ENCODE measurements at places on chromosomes 7 and 10.

- DNase-seq: no peak
Observed at GRCh38 chr7:25386311-25386744, 158.0 kb upstream of the NPVF start.

DNA sequence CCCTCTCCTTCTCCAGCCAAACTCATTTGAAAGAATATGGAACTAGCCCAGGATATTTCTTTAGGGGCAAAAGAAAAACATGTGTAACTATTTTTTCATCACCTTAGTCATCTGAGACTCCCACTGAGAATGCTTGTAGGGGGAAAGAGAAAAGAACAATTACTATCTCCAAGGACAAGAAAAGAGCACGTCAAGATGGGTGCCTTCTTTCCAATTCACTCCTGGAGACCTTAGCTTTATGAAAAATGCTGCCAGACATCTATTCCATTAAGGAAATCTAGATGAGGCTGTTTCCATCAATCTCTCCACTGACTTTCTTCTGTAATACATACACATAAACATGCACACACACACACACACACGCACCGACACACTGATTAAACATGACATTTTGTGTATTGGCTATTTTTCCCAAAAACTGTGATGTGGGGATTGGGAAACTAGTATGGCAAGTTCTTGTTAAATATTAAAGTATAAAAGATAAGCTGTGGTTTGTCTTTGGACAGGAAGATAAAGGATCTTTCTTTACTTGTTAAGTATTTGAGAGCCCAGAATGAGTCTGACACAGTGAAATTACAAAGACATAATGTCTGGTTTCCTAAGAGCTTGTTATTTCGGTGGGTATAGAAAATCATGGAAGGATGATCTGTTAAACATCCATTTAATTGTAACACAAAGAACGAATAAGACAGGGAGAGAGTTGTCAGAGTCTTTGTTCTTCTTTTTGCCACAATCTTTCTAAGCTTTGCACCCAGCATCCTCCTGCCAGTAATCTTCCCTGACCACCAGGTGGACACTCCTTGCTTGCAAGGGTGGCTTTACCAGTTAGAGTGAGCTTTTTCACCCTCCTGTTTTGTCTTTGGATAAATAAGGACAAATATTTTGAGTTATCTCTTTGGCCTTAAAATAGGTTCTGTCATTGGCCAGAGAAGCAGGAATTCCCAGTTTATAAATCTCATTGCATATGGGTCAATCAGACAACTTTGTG lies 177.3 kb upstream of the TMEM72 start:
- no peak for DNase-seq

DNA sequence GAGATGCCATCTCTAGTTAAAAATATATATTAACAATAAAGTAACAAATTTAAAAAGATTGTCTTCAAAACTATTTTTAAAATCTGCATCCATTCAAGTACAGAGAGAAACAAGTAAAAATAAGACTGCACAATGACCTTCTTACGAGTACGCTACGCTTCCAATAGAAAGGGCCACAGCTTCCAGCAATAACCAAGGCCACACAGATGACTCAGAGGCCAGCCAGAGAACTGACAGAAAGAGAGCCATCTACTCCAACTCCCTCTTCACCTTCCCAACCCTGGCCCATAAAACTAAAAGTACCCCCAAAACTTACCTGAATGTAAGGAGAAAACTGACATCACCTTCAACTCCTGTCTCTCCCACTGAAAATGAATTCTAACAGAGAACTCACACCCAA lies 26.8 kb downstream of the PILRA start:
- no peak for DNase-seq

DNA sequence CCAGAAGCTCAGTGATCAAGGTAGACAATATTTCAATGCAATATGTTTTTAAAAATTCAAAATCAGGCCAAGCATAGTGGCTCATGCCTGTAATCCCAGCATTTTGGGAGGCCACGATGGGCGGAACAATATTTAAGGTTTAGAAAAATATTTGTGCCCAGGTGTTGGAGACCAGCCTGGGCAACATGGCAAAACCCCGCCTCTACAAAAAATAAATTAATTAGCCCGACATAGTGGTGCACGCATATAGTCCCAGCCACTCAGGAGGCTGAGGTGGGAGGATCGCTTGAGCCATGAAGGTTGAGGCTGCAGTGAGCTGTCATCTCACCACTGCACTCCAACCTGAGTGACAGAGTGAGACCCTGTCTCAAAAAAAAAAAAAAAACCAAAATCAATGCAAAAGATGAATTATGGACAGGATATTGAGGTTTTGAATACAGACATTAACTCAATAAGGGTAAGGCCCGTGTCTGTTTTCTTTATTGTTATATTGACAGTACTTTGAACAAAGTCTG lies 913 bp upstream of the IFIT5 start:
- DNase-seq: no peak

DNA sequence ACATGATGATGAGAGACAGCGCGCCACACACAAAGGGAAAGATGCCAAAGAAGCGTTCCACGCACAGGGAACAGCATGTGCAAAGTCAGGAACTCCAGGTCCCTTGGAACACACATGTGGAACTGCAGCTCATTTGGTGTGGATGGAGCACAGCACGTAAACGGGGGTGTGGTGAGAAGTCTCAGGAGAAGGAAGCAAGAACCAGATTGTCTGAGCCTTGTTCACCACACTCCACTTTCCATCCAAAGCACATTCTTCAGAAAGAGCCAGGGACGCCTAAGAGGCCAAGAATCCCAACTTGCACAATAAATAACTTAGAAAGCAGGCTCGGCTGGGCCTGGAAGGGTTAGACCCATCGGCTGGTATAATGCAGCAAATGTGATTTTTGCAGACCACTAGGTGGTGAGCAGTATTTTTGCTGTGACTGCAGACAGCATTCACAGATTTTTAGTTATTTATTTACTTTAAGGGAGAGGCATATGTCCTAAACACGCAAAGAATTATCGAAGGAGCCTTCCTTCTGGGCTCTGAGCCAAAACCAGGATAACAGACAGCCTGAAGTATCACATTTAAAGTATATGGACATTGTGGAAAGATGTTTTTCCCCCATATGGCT lies 27.9 kb upstream of the ASCC1 start:
- no peak for DNase-seq

- no peak for DNase-seq
Observed at GRCh38 chr7:16739863-16740622, 13.5 kb upstream of the TSPAN13 start.

GRCh38 chr10:13399236-13399635 lies 51.1 kb upstream of the SEPHS1 start:
- DNase-seq: no peak

GRCh38 chr10:101625821-101626412 lies 37.8 kb downstream of the DPCD start:
- DNase-seq: no peak

DNA sequence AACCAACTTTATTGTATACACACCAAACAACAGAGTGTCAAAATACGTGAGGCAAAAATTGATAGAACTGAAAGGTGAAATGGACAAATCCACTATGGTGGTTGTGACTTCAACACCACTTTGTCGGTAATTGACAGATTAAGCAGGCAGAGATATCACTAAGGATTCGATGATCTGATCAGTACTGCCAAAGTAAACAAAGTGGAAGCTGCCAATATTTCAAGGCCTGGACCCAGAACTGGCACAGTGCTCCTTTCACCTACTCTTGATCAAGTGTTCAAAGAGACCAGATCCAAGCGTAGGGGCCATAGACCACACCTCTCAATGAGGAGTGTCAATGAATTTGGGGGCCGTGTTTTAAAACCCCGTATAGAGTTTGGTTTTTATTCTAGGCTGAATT lies 167.0 kb downstream of the CDK14 start:
- no peak for DNase-seq

DNA sequence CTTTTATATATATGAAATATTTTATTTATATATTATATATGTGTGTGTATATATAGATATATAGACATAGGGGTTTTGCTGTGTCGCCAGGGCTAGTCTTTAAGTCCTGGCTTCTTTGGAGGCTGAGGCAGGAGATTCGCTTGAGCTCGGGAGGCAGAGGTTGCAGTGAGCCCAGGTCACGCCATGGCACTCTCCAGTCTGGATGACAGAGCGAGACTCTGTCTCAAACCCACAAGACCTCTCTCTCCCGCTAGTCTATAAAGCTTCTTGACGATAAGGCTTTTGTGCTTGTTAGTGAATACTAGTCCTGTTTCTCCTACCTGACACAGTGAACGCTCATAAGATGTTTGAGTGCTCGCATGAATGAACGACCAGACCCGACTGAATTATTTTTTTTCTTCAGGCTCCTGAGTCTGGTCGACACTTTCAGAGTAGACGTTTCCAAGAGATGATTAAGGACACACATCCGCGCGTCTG lies 577 bp upstream of the DDX21 start:
- no peak for DNase-seq

- DNase-seq: no peak
Observed at GRCh38 chr10:71877821-71878220, 26.8 kb upstream of the PSAP start.

- DNase-seq: no peak
Observed at GRCh38 chr7:24908166-24908565, 71.8 kb downstream of the OSBPL3 start.

DNA sequence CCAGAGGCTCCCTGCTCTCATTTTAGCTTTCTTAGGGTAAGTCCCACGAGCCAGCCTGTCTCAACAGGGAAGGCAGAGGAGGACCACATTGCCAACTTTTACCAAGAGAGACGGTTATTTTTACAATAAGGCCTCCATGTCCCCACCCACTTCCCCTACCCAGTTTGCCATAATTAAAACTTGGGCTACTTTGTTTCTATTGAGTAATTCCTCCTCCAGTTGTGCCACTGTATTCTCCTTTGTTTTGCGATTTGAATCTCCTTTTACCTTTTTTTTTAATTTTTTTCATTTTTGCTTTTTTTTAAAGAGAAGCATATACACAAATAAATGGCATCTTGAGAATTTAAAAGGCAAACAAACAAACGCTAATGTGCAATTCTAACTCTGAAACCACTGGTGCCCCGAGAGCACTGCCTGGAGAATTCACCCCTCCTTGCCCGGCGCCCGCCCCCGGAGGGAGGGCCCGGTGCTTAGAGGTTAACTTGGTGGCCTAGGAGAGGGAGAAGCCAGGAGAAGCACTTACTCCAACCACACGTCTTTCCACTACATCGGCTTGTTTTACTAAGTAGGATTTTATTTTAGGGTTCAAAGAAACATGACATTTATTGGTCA lies 282.3 kb downstream of the USP6NL start:
- no peak for DNase-seq

DNA sequence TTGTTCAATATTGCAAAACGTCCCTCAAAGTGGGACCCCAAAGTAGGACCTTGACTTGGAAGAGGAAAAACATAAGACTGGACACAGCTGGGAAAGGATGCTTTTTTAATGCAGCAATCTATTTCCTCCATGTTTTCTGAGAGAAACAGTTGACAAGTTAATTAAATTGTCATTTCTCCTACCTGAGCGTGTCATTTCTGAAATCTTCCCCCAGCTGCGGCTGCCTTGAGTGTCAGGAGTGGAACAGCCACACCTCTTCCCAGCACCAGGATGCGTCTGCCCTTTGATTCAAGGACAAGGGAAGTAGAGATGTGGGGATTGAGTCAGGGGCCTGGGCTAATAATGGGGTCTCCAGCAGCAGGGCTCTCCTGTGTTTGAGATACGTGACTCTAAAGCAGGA lies 171.3 kb downstream of the HECW1 start:
- no peak for DNase-seq

DNA sequence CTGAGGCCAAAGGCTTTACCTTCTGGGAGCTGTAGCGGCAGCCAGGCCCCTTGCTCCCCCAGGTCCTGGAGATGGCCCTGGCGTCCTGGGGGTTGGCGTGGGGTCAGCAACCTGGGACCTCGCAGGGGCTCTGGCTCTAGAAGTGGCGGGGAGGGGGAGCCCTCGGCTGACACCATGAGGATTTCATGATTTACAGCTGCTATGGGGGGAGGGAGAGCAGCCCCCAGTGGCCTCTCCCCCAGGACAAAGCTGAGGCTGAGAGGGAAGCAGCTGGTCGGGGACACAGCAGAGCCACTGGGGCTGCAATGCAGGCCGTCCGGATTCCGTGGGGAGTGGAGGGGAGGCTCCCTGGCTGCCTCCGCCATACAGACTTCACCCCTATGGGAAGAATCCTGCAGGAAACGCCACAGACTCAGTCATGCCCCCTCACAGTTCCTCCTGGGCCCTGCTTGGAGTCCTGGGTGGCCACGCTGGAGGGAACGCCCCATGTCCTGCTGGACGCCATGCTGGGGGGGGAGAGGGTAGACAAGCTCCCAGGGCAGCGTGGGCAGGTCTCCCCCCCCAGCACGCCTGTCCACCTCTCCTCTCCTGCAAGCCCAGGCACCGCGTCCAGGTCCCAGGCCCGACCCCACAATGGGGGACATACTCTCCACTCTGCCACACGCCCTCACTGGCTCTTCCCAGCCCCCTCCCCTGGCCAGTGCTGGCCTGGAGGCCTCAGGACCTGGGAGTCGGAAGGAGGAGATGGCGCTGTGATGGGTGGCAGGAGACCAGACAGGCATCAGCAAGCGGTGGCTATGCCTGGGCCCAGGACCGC lies 243.6 kb downstream of the ELFN1 start:
- no peak for DNase-seq

DNA sequence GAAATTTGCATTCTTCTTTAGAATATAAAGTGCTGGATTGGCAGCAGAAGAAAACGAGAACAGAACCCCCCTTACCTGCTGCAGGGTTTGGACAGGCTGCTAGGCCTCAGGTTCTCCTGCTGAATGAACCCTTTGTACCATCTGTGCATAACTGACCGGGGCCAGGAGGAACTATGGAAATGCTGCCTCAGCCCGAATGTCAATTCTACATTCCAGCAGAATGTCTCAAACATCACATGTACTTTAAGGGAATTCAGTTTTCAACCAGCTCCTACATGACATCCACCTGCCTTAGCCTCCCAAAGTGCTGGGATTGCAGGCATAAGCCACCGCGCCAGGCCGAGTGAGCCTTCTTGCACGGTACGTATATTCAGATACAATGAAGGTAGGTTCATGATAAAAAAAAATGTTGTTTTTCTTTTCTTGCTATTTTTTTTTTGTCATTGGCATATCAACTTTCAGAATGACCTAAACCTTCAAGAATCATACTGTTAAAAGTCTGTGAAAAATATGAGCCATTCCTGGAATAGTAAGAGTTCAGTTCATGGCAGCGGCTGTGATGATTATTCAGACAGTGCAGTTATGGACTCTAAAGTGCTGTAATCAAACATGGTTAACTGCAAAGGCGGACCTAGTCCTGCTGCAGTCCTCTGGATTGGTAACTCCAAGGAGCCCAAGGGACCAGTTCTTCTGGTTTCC lies 84.4 kb upstream of the TNS3 start:
- no peak for DNase-seq

DNA sequence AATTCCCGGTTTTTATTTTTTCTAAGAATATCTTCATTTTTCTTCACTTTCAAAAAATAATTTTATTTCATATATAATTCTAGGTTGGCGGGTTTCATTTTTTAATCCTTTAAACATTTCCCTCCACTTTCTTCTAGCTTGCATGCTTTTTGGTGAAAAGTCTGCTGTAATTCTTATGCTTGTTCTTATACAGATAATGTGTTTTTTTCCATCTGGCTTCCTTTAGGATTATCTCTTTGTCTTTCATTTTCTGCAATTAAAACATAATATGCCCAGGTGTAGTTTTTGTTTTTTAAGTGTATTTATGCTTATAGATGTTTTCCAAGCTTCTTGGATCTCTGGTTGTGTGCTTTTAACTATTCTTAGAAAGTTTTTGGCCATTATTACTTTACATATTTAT lies 341.3 kb upstream of the SEMA3C start:
- no peak for DNase-seq
